Vagina (tissue), 2 donors: ENCODE measurements at places on chromosomes 16 and 17.

GRCh38 chr17:66098040-66098439 lies 93.9 kb downstream of the CEP112 start:
- no peak for DNase-seq

GRCh38 chr17:79413611-79414010 lies 197.2 kb downstream of the RBFOX3 start:
- DNase-seq: no peak

GRCh38 chr16:86455640-86456039 lies 54.7 kb upstream of the FOXF1 start:
- DNase-seq: no peak

- DNase-seq: no peak
Measured at GRCh38 chr17:65198653-65199382, 61.6 kb downstream of the RGS9 start.

DNA sequence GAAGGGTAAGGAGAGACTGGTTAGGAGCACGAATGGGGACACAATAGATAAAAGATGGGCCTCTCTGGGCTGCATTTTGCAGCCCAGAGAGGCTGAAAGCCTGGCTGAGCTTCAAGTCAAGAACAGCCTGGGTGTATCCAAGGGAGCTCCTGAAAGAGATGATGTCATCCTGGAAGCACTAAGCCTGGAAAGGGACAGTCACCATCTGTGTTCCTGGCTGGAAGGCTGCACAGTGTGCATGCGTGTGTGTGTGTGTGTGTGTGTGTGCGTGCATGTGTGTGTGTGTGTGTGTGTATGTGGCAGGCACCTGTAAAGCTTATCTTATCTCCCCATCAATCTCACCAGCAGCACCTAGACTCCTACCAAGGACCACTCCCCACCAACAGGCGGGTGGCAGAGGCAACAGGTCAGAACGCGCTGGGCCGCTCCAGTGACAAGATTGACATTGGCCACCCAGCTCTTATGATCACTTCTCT lies 44.1 kb downstream of the COG7 start:
- DNase-seq: no peak

GRCh38 chr16:30628628-30629540 lies 18.7 kb upstream of the ZNF689 start:
- no peak for DNase-seq

- no peak for DNase-seq
Measured at GRCh38 chr16:79098907-79099306, 501.6 kb downstream of the MAF start.

DNA sequence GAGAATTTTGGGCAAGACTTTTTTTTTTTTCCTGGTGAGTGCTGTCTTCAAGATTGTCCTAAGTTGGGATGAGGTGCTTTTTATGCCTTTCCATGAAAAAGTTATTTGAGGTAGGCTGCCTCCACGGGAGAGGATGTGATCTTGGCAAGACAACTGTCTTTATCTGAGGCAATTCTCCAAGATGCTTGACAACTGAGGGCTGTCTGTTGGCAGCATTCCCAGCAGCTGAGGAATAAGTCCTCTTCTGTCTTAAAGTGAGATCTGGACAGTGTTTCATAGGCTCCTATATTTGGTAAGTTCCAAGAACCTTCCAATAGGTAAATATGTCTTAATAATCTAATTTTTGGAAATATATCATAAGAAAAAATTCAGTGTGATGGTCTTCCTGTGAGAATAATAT lies 662.0 kb downstream of the CDH11 start:
- no peak for DNase-seq
